ENCODE measurements at places on chromosomes 3 and 15. TPM values are rescaled to one million over a fixed set of nuclear protein-coding genes. Genes with fewer than 3 reads are reported as not detected.

Gene GOLGA6A
- 0.13 TPM for total RNA-seq

DNA sequence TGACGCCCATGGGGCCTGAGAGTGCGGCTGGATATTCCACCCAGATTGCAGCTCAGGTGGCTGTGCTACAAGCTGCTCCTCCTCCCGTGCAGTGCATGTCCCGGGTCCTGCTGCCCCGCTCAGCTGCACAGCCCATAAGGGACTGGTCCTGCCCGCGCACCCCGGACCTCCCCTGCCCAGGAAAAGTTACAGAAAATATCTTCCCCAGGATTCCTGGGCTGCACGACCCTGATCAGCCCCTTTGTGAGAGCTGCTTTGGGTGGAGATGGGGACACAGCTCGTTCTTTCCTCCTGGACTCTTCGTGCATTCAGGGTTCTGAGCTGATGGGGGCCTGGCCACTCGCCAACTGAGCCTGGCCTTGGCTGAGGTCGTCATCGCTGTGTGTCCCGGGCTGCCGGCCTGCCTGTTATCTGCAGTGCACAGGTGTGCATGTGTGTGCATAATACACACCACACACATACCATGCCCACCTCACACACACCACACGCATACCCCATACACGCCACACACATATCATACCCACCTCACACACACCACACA is 28.8 kb downstream of the APBA2 start:
- no peak overlapping the region for H3K27ac ChIP-seq
- peaks cover 4% of the 10 kb centered on the region for H3K27me3 ChIP-seq
- no peak overlapping the region for H3K4me3 ChIP-seq
- no peaks in the 10 kb centered on the region for H3K4me1 ChIP-seq

- H3K27ac ChIP-seq = no peak overlapping the region
- H3K4me3 ChIP-seq = no peak overlapping the region
- no peaks in the 10 kb centered on the region for H3K36me3 ChIP-seq
Observed at GRCh38 chr3:115692887-115693524, 69.7 kb downstream of the GAP43 start.

- no peaks in the 10 kb centered on the region for H3K36me3 ChIP-seq
- H3K27me3 ChIP-seq = no peaks in the 10 kb centered on the region
- H3K27ac ChIP-seq = no peak overlapping the region
- no peak overlapping the region for H3K4me3 ChIP-seq
- H3K4me1 ChIP-seq = peaks cover 10% of the 10 kb centered on the region
Observed at GRCh38 chr15:66566963-66567531, 1.2 kb upstream of the LCTL start.

Gene LIPH
- 0.18 TPM for total RNA-seq

GRCh38 chr3:182248349-182248880 is 536.7 kb downstream of the SOX2 start:
- H3K4me3 ChIP-seq = no peak overlapping the region
- no peak for DNase-seq
- H3K4me1 ChIP-seq = no peaks in the 10 kb centered on the region
- no peaks in the 10 kb centered on the region for H3K27me3 ChIP-seq
- no peaks in the 10 kb centered on the region for H3K36me3 ChIP-seq
- no peak overlapping the region for H3K27ac ChIP-seq

Gene TNFAIP8L3
- total RNA-seq = 2.1 TPM

DNA sequence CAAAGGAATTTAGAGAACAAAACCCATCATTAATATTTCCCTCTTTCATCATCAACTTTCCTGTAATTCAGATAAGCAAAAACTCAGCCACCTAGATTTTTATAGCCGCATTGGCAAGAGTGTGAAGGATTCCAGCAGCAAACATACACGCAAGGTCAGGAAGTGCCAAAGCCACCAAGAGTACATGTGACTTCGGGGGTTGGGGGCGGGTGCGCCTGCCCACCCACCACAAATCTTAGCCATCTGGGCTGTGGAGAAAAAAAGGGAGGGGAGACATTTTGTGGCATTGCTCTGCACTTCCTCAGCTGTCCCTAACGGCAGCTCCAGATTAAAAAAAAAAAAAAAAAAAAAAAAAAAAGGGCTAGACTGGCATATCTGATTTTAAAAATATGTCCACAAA is 148.4 kb downstream of the TNIK start:
- no peak for DNase-seq
- H3K4me3 ChIP-seq = no peak overlapping the region
- no peaks in the 10 kb centered on the region for H3K36me3 ChIP-seq
- H3K27me3 ChIP-seq = no peaks in the 10 kb centered on the region
- H3K27ac ChIP-seq = no peak overlapping the region

GRCh38 chr3:174101244-174101643 is 703.7 kb downstream of the NLGN1 start:
- no peak overlapping the region for H3K4me3 ChIP-seq
- no peak for DNase-seq
- H3K4me1 ChIP-seq = no peaks in the 10 kb centered on the region
- no peak overlapping the region for H3K27ac ChIP-seq

DNA sequence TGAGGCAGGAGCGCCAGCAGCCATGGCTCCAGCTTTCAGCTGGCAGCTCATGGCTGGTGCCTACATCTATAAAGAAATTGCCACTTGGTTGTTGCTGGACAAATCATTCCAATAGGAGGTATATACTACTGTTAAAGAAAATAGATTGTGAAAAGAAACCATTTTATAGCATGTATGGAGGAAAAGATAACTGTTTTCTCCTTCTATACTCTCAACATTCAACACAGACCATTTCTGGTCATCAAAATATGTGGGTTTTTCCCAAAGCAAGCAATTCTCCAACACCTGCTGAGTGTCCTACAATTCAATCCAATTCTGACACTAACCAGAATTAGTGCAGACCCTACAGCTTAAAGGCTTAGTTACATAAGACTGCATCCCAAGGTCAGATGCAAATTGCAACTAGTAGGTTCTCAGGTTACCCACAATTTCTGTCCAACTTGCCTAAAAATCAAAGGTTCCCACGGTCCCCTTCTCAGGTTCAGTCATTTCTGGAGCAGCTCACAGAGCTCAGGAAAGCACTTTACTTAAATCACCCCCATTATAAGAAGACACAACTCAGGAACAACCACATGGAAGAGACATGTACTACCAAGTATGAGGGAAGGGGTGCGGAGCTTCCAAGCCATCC is 42.4 kb upstream of the STRIT1 start:
- no peak for DNase-seq
- H3K4me3 ChIP-seq = no peak overlapping the region
- no peaks in the 10 kb centered on the region for H3K27me3 ChIP-seq
- no peak overlapping the region for H3K27ac ChIP-seq

DNA sequence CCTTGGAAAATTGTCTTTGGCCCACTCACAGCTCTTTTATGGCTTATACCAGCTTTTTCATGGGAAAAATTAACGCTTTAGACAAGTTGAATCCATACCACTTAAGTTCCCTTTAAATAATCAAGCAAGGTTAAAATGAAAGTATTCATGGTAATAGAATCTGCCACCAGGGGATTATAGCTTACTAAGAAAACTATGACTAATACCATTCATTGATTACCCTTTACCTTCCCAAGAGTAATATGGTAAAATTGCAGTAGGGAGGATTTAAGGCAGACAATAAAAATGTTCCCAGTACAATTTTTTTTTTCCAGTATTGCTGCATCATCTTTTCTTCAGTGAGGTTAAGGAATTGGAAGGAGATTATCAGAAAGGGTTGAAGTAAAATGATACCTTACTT is 641.1 kb upstream of the NAALADL2 start:
- H3K27me3 ChIP-seq = no peaks in the 10 kb centered on the region
- H3K4me3 ChIP-seq = no peak overlapping the region
- H3K4me1 ChIP-seq = no peaks in the 10 kb centered on the region
- no peaks in the 10 kb centered on the region for H3K36me3 ChIP-seq
- no peak overlapping the region for H3K27ac ChIP-seq

DNA sequence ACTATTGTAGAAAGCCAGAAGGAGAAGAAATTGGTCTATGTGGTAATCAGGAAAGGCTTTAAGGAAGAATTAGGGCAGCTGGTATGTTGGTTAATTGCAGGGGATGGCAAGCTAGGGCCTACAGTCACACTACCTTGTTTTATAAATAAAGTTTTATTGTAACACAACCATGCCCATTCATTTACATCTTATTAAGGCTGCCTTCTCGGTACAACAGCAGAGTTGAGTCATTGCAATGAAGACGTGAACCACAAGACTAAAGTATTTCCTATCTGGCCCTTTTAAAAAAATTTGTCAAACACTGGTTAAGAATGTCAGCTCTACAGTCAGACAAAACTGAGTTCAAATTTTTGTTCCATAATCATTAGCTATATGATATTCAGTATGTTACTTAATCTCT is 8.3 kb downstream of the SERPINI1 start:
- H3K4me1 ChIP-seq = no peaks in the 10 kb centered on the region
- no peaks in the 10 kb centered on the region for H3K36me3 ChIP-seq
- no peak overlapping the region for H3K4me3 ChIP-seq
- H3K27ac ChIP-seq = no peak overlapping the region
- no peaks in the 10 kb centered on the region for H3K27me3 ChIP-seq

Gene ZNF660
- 6.2 TPM for total RNA-seq

DNA sequence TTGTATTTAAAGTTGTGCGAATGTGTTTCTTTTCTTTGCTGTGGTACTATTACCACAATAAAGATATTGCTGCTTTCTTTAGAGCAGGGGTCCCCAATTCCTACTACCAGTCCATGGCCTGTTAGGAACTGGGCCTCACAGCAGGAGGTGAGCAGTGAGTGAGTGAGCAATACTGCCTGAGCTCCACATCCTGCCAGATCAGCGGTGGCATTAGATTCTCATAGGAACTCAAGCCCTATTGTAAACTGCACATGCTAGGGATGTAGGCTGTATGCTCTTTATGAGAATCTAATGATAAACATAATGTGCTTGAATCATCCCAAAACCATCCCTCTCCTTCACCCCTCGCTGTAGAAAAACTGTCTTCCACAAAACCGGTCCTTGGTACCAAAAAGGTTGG is 41.6 kb downstream of the DMXL2 start:
- DNase-seq = no peak
- H3K36me3 ChIP-seq = no peaks in the 10 kb centered on the region
- H3K27me3 ChIP-seq = no peaks in the 10 kb centered on the region
- H3K4me3 ChIP-seq = no peak overlapping the region

Gene MUC13
- not detected for total RNA-seq

- no peaks in the 10 kb centered on the region for H3K27me3 ChIP-seq
- no peaks in the 10 kb centered on the region for H3K36me3 ChIP-seq
- no peaks in the 10 kb centered on the region for H3K4me1 ChIP-seq
- H3K4me3 ChIP-seq = no peak overlapping the region
- no peak overlapping the region for H3K27ac ChIP-seq
Observed at GRCh38 chr15:79643393-79643792, 211.3 kb downstream of the MINAR1 start.

GRCh38 chr3:48598323-48599076 is 3.4 kb upstream of the COL7A1 start:
- peaks cover 45% of the 10 kb centered on the region for H3K4me1 ChIP-seq
- peaks cover 24% of the 10 kb centered on the region for H3K27me3 ChIP-seq
- peaks cover 63% of the 10 kb centered on the region for H3K36me3 ChIP-seq
- no peak overlapping the region for H3K4me3 ChIP-seq
- H3K27ac ChIP-seq = peak overlapping the region; percentile 88

DNA sequence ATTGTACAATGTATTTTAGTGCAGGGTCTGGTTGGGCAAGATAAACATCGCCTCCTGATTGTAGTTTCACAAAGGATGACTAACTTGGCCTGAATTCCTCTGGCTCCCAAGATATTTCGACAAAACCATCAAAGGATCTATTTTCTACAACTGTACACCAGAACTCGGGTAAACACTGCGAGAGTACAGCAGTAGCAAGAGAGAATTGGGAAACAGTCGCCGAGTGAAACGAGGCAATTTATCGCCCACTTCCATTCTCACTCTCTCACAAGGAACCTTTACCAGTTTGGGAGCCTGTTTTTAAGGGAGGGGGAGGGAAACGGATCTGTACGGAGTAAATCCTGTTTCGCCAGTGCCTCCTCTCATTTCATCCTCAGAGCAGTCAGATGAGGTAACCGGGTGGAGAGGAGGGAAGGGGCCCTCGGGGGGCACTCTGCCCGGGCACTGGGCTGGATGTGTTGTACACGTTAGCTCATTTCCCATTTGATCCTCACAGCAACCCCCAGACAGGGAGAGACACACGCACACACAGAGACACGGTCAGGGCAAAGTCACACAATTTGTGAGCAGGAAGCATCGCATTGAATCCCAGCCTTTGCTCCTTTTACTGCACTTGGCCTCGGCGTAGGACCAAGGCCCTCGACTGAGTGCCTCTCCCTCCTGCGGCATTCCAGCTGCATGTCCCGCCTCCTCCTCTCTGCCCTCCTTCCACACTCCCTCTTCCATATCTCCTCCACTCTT is 120.1 kb downstream of the LIPC start:
- no peak overlapping the region for H3K27ac ChIP-seq
- no peak overlapping the region for H3K4me3 ChIP-seq
- peaks cover 20% of the 10 kb centered on the region for H3K27me3 ChIP-seq
- peak; percentile 22 for DNase-seq
- H3K4me1 ChIP-seq = peaks cover 46% of the 10 kb centered on the region
